GM12892 (cell line): ENCODE measurements at places on chromosomes 3 and 15.

- no peak for DNase-seq
Measured at GRCh38 chr15:92582206-92582605, 73.4 kb downstream of the FAM174B start.

DNA sequence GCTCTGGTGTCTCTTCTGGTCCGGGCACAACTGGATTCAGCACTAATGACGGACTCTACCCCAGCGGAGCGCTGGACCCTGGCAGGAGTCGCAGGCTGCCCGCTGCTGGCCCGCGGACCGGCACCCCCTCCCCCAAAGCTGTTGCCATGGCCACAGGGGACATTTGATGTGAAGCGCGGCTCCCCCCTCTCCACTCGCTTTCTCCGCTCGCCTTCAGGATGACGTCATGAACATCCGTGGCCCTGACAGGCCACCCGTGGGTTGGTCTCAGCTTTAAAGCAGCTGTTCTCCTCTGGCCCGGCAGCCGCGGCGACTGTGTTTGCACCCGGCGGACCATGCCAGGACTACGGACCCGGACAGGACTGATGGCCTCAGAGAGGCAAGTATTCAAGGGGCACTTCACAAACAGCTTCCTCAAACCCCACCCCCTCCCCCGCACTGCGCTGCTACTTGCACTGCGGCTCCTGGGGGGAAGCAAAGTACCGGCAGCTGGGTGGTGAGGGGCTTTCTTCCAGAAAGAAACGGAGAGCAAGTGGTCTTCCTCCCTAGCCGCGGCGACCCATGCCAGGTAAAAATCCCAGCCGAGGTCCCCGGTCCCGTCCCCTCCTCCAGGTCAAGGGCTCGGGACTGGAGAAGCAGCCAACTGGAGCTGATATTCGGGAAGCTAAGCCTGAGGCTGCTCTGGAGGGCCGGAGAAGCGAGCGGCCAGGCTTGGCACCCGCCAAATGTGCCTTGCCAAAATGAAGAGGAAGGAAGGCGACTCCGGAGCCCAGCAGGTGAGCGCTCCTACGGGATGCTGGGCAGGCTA is 16.6 kb upstream of the AEN start:
- DNase-seq = no peak

- DNase-seq = no peak
Measured at GRCh38 chr15:36960179-36960946, 140.0 kb downstream of the MEIS2 start.

- no peak for DNase-seq
Measured at GRCh38 chr15:93126599-93126998, 37.6 kb upstream of the RGMA start.

DNA sequence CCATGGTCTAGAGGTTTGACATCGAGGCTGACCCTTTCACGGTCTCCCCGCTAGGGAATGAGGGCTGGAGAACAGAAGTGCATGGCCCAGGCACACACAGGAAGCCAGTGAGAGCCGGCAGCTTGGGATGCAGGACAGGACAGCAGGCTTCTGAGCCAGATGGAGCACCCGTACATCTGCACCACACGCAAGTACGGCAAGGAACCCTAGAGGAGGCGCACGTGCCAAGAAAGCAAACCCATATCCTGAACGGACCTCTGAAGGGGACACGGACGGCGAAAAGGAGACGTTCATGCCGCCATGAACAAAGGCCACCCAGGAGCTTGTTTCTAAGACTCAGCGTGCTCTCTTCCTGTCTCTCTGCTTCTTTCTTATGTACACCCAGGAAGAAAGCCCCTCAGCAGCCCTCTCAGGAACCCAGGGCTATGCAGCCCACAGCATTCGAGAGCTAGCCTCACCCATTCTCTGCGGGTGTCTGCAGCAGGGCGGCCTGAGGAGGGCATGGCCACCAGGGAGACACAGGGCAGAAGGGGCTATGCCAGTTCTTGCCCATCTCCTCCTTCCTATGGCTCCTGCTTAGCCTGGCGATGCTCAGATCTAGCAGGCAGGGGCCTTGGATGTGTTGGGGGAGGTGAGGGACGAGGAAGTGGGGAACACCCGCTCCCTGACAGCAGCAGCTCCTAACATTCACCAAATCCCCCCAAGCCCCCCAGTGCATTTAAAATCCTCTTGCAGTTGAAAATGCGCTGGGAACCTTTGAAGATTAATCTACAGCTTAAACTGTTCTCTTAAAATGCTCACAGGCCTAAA is 81.3 kb downstream of the PCSK6 start:
- no peak for DNase-seq

DNA sequence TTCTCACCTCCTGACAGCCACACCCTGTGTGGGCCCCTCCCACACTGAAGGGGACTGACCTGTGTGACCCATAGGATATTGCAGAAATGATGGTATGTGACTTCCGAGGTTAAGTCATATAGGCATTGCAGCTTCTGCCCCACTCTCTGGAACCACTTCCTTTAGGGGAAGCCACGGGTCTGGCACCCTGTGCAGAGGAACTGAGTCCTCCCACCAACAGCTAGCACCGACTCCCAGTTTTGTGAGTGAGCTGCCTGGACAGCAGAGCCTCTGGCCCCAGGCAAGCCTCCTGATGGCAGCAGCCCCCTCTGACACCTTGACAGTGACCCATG is 24.6 kb upstream of the SLC6A6 start:
- no peak for DNase-seq

DNA sequence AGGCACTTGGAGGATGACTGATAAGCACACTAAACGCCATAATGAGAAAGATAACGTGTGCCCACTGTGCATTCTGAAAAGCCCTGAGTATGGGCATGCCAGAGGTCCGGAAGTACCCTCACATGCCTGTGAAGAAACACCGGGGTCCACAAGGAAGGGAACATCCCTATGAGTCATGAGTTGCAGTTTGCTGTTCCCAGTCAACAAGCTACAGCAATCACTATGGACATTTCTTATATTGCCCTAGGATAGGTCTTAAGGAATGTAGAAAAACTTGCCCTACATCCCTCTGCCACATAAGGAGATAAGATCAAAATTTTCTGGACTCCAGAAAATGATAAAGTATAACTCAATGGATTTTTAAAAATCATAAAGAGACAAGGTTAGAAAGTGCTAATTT is 9.9 kb downstream of the MB21D2 start:
- no peak for DNase-seq

DNA sequence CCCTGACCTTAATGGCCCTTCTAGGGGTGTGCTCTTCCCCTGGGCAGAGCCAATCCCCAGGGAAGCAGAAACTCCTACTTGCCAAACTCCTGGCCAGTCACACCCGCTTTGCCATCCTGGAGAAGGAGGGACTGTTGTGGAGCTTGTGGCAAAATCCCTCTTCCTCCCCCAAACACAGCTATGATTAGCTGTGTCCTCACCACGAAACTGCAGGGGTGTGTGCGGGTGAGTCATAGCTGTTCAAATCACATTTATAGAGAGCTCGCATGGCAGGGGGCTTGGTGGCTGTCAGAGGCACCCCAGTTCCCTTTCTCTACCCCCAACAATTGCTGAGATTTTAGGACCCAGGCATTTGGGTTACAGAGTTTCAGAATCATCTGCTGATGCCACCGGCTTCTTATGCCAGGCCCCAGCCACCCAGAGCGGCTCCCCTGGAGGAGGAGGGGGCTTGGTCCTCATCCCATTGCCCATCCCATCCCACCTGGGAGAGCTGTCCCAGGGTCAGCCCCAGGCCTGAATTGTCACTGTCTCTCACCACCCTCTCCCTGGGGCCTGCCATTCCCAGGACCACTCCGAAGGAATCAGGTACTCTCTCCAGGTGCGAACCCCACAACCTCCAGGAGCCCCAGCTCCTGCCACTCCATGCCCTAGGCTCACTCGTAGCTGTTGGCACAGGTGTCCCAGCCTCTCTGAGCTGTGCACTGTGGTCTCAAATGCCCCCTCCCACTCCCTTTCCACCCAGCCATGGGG is 28.8 kb upstream of the MAGEF1 start:
- no peak for DNase-seq

- no peak for DNase-seq
Measured at GRCh38 chr15:68862415-68862814, 41.7 kb upstream of the ANP32A start.

GRCh38 chr3:129838086-129838485 is 55.4 kb downstream of the TMCC1 start:
- no peak for DNase-seq

GRCh38 chr3:179330438-179330837 is 7.6 kb downstream of the ZNF639 start:
- DNase-seq = no peak

DNA sequence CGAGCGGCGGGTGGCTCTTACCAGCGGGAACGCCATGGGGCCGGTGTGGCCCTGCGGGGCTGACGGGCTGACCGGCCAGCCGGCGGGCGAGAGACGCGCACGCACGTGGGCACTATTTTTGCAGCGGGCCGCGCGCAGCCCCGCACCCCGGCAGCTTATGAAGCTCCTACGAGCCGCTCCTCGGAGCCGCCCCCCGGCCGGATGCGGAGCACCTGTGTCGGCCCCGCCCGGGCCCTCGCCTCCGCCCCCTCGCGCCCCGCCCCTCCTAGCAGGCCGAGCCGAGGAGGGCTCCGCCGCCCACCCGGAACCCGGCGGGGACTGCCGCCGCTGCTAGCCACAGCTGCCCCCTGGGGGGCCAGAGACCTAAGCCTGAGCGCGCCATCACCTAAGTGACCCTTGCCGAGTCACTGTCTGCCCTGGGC is 683 bp upstream of the CPEB1 start:
- no peak for DNase-seq

DNA sequence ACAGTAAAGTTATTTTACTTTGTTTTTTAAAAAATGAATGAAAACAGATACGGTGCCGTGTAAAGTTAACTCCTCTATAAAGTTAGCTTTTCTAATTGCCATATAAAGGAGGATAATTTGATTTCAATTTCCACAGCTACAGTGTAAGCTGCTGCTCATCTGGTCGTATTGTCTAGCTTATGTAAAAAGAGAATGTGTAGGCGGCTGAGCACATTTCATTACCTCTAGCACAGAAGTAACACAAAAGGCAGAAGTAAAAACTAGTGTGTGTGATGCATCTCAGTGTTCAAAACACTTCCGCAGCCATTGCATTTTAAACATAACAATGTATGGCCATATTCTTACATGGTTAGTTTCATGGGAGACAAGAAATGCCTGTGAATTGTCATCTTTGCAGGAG is 105.0 kb upstream of the P2RY1 start:
- DNase-seq = no peak

DNA sequence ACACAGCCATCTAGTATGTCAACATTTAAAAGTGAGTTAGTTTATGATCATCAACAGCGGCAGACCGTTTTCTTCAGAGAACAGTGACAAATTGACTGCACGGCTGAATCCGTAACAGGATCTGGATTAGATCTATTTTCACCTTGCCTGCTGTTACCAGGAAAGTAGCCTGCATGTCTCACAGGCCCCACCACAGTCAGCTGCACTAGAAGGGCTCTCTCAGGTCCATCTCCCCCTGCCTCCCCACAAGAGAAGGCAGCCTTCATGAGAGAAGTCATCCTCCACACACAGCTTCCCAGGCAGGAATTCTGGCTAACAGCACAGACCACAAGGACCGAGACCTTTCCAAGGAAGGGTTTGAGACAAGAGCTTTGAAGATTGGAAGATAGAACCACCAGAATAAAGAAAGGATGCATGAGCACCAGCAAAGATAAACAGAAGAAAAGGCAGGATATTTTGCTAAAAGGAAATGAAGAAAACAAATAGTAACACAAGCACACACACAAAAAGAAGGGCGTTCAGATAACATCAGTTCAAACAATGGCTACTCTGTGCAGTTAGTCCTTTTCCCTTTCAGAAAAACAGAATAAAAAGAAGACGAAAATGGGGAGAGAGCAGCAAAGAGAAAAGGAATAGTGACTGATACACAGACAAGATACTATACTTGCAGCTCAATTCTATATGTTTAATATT is 127.5 kb downstream of the SNRK start:
- DNase-seq = no peak

GRCh38 chr3:182309120-182309519 is 484.2 kb upstream of the ATP11B start:
- DNase-seq = no peak

DNA sequence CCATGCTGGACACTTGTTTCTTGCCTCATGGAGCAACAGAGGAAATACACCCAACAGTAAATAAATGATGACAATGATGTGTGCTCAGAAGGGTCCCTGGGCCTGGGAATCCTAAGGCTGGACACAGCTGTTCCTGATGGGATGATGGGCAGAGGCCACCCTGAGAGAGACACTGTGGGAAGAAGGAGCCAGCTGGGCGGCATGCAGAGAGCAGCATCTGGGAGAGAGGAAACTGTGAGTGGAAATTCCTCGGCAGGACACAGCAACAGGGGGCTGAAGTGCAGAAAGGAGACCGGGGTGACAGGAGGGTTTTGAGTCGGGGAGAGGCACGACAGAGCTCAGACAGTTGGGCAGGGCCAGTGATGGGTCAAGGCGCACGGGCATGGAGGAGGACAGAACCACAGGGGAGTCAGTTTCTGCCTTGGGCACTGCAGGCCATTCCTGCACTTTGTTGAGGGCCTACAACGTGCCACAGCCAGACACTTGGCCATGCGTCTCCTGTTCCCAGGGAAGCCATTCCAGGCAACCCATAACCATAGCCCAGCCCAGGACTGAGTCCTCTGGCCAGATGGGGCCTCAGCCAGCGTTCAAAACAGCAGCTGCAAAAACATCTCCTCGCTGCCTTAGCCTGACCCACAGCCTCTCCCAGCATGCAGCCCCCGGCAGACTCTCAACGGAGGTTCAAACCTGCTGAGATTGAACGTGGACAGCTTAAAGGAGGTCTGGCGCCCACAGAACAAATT is 36.7 kb upstream of the SLC6A1 start:
- DNase-seq = no peak

DNA sequence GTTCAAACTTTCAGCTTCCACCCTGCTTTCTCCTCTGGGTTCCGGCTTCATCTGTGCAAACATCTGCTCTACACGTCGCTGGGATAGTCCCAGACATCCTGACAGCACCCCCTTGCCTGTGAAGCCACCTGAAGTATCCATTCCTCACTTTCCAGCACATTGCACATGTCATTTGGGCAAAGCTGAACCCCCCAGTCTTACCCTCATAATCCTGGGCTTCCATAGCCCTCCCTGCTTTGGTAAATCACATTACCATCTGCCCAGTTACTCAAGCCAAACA is 42.5 kb downstream of the STARD5 start:
- no peak for DNase-seq

DNA sequence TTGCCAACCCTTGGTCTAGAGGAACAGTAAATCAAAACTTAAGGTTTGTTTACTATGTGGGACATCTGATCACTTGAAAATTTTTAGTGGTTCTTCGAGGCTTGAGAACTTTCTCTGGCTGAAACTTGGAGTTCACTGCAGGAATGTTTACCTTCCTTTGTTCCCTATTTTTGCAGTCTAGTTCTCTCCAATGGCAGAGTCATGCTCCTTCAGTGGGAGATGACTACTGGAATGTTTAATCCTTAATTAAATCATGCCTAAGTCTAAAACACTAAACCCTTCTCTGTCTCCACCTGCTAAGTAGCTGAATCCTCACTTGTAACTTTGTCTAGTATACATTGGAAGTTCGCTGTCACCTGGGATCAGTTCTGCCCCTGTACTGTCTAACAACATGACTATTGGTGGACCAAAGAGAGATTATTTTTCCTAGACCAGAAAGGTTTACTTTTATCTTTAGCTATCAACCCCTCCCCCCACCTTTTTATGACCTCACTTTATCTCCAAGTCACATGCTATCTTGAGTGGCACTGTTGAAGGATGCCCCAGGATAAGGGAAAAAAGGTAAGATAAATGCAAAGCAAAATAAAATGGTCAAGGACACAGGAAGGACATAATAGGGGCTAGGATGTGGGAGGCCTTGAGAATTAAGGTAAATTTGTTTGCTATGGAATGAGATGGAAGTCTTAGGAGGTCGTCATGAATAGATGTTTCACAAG is 1.2 kb upstream of the ZNF609 start:
- no peak for DNase-seq

- no peak for DNase-seq
Measured at GRCh38 chr3:58572634-58573230, 4.5 kb downstream of the FAM107A start.

- DNase-seq = no peak
Measured at GRCh38 chr3:136783708-136784191, 31.6 kb upstream of the STAG1 start.
